Subcutaneous preadipocyte (primary cell): ENCODE measurements at places on chromosomes 1 and 21. TPM values are rescaled to one million over a fixed set of nuclear protein-coding genes. Genes with fewer than 3 reads are reported as not detected.

DNAJC11 gene
- total RNA-seq: 27.2 and 30.7 TPM in 2 replicates

FLG gene
- total RNA-seq: not detected in 2 replicates

FMN2 gene
- 15.4 and 35.8 TPM in 2 replicates for total RNA-seq

MYOM3 gene
- total RNA-seq: under 0.01 and 0.37 TPM in 2 replicates

AK4 gene
- total RNA-seq: 50.3 and 54.7 TPM in 2 replicates

THEM5 gene
- not detected in 2 replicates for total RNA-seq
